Transverse colon (tissue), 4 donors: ENCODE measurements at places on chromosomes 7 and 10. TPM values are rescaled to one million over a fixed set of nuclear protein-coding genes. Genes with fewer than 3 reads are reported as not detected.

DNA sequence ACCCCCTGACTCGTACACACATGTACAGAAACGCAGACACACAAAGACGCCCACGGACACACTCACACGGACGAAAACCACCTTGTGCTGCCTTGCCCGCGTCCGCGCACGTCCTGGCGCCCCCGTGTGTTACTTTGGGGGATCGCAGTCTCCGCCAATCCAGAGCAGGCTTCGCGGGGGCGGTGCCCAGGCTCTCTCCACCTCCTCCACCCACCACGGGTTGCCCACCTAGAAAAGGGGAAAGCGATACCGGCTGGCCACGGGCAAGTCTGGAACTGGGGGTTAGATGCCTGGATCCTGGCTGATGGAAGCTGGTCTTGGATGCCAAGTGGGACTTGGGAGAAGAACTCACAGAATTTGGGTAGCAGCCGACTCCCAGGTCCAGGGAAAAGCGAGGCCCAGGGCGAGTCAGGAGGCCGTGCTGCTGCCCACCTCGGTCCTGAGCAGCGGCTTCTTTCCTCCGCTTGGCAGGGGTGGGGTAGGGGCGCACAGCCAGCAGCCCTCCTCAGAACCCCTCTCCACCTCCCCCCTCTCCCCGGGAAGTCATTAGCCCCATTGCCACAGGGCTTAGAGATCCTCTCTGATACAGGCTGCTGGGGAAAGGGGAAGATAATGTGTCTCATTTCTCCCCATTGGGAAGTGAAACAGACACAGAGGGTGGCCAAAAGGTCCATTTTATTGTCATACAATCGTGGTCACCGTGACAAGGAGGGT, 4.6 kb upstream of the VGF start:
- peak; percentile 79 for DNase-seq
- H3K27ac ChIP-seq, result no peak overlapping the region
- peaks cover 98% of the 10 kb centered on the region for H3K27me3 ChIP-seq

- peak overlapping the region; percentile 71 for H3K27ac ChIP-seq
- H3K36me3 ChIP-seq, result no peaks in the 10 kb centered on the region
- no peaks in the 10 kb centered on the region for H3K27me3 ChIP-seq
- peaks cover 40% of the 10 kb centered on the region for H3K4me1 ChIP-seq
- H3K4me3 ChIP-seq, result no peak overlapping the region
- DNase-seq, result no peak
Observed at GRCh38 chr10:4281190-4281825, 496.3 kb upstream of the KLF6 start.

The HOXA7 gene
- total RNA-seq, result 15.6 TPM

The SEMA4G gene
- 133 TPM for total RNA-seq

The EPDR1 gene
- 33.5 TPM for total RNA-seq

DNA sequence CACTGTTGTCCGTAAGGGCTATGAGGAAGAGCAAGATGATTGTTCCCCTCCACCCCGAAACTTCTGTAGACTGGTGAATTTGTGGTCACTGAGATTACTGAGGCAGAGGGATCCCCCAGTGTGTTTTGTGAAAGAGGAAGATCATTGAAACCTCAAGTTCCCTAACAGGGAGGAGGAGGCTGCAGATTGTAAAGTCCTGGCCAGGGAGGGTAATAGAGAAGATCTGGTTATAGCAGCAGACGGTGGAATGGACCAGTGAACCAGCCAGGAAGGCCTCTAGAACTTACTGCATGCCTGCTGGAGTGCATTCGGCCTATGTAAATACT, 31.1 kb downstream of the LMTK2 start:
- no peaks in the 10 kb centered on the region for H3K27me3 ChIP-seq
- no peak overlapping the region for H3K27ac ChIP-seq
- H3K4me3 ChIP-seq, result no peak overlapping the region
- DNase-seq, result no peak
- peaks cover 14% of the 10 kb centered on the region for H3K4me1 ChIP-seq
- H3K36me3 ChIP-seq, result no peaks in the 10 kb centered on the region

DNA sequence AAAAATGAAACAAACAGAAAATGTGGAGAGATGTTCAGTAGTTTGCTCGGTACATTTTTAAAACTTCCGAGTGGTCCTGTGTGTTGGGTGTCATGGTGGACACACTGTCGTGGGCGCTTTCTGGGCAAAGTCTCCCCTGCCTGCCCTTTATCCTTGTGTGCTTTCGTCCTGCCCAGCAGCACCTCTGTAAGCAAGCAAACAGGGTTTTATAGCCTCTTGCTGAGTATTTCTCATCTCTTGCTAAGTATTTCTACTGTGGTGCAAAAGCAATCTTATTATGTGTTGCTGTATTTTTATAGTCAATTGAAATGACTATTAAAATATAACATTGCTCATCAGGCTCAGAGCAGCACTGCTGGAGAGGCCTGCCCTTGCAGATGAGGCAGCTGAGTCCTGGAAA, 48.7 kb downstream of the DOCK1 start:
- H3K27me3 ChIP-seq, result no peaks in the 10 kb centered on the region
- DNase-seq, result no peak
- H3K4me1 ChIP-seq, result no peaks in the 10 kb centered on the region
- no peak overlapping the region for H3K4me3 ChIP-seq
- no peaks in the 10 kb centered on the region for H3K36me3 ChIP-seq
- no peak overlapping the region for H3K27ac ChIP-seq

DNA sequence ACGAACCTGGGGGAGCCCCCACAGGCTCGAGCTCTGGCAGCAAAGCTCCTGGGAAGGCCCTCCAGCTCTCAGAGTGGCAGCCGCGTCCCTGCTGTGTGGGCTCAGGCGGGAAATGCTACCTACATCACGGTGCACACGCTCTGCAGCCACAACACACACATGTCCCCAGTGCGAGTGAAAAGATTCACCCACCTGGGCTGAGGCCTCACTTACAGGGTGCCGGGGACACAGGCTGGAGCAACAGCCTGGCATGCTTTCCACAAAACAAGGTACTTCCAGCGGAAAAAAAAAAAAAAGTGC, 410.4 kb upstream of the FOXK1 start:
- no peak for DNase-seq
- no peak overlapping the region for H3K27ac ChIP-seq
- no peaks in the 10 kb centered on the region for H3K27me3 ChIP-seq
- H3K4me3 ChIP-seq, result no peak overlapping the region

DNA sequence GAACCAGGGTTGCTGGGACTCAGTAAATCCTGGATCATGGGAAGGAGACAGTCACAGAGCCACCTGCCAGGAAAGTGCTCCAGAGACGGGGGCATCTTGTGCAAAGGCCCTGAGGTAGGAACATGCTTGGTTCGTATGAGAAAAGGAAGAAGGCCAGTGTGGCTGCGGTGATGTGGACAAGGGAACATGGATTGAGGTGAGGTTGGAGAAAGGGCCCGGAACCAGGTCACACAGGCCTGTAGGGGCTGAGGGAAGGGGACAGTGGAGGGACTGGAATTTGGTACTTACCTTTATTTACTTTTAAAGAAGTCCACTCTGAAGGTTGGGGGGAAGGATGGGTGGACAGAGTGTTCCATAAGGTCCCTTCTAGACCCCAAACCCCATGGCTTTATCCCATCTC, 32.9 kb upstream of the CXCL12 start:
- no peaks in the 10 kb centered on the region for H3K36me3 ChIP-seq
- no peak overlapping the region for H3K27ac ChIP-seq
- H3K4me1 ChIP-seq, result peaks cover 3% of the 10 kb centered on the region
- H3K27me3 ChIP-seq, result no peaks in the 10 kb centered on the region
- H3K4me3 ChIP-seq, result no peak overlapping the region

GRCh38 chr10:11437391-11438142, 173.9 kb downstream of the USP6NL start:
- no peak overlapping the region for H3K27ac ChIP-seq
- H3K4me1 ChIP-seq, result no peaks in the 10 kb centered on the region
- no peaks in the 10 kb centered on the region for H3K27me3 ChIP-seq
- H3K36me3 ChIP-seq, result no peaks in the 10 kb centered on the region

The KCP gene
- total RNA-seq, result 0.75 TPM

The CYP2C19 gene
- total RNA-seq, result 9.7 TPM

- H3K27me3 ChIP-seq, result no peaks in the 10 kb centered on the region
- no peaks in the 10 kb centered on the region for H3K36me3 ChIP-seq
- H3K4me3 ChIP-seq, result no peak overlapping the region
- no peak for DNase-seq
- no peak overlapping the region for H3K27ac ChIP-seq
Observed at GRCh38 chr10:60604342-60604741, 173.9 kb upstream of the CDK1 start.

The WNT16 gene
- not detected for total RNA-seq

The TES gene
- total RNA-seq, result 115 TPM

GRCh38 chr7:140275069-140275965, 98.5 kb upstream of the KDM7A start:
- no peaks in the 10 kb centered on the region for H3K36me3 ChIP-seq
- H3K27me3 ChIP-seq, result no peaks in the 10 kb centered on the region
- no peak overlapping the region for H3K4me3 ChIP-seq
- no peak overlapping the region for H3K27ac ChIP-seq
- no peaks in the 10 kb centered on the region for H3K4me1 ChIP-seq

The ZCCHC24 gene
- 19.7 TPM for total RNA-seq

GRCh38 chr7:123615344-123615743, 13.7 kb downstream of the ASB15 start:
- no peak overlapping the region for H3K27ac ChIP-seq
- DNase-seq, result no peak
- H3K36me3 ChIP-seq, result no peaks in the 10 kb centered on the region

DNA sequence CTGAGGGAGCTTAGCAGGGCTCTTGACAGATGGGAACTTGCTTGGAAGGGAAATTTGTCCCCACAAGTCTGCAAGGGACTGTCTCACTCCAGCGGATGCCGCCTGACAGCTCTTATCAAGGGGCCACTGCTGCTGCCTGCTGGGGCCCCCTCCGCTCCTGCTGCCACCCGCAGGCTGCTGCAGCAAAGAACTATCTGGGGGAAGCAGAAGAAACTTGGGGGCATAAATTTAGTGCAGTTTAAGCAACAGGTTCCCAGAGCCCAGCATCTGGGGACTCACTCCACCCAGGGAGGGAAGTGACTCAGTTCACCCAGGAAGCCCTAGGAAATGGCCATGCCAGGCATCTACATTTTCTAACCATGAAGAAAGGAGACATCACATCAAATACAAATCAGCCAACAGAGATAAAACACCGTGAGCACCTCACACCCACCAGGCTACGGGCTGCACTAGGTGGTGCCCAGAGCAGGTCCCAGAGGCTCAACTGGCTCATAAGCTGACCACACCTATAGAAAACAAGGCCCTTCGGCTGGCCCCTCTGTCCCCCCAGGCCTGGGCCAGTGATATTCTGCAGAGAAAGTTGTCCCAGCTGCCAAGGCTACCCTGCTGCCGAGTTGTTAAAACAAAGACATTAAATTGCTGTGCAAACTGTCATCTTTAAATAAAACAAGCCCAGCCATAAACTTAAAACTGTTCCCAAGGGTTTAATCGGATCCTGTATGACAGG, 3.7 kb downstream of the RGS10 start:
- no peak for DNase-seq
- no peaks in the 10 kb centered on the region for H3K27me3 ChIP-seq
- H3K36me3 ChIP-seq, result no peaks in the 10 kb centered on the region
- peak overlapping the region; percentile 93 for H3K27ac ChIP-seq
- peaks cover 28% of the 10 kb centered on the region for H3K4me1 ChIP-seq
- H3K4me3 ChIP-seq, result no peak overlapping the region

DNA sequence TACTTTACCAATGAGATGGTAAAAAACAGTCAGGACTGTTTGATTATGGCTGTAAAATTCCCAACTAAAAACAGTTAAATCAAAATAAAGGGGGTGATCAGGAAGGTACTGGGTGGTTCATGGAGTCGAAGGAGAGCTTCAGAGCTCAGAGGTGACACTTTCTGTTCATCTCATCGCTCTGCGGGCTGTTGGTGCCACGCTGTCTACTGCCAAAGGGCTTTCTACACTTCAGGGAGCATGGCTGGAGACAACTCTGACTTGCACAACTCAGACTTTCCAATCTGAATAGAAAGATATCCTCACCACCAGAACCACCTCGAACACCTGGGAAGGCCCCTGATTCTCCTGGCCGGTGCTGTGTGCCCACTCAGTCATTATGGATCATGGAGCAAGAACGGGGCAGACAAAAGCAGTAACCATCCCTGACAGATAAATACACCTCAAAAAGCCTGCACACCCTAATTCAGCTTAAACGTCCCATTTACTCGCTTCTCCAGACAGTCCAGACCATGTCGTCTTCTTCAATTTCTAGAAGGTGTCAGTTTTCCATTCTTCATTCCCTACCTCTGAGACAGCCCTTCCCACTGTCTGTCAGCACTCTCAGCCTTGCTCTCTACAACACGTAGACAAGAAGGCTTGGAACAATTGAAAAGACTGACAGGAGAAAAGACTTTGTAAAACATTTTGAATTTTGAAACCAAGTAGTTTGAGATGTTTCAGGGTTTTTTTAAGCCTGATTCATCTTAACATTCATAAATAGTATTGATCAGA, 348.7 kb upstream of the NFE2L3 start:
- H3K4me1 ChIP-seq, result peaks cover 3% of the 10 kb centered on the region
- DNase-seq, result no peak
- H3K27me3 ChIP-seq, result no peaks in the 10 kb centered on the region
- H3K36me3 ChIP-seq, result no peaks in the 10 kb centered on the region
- H3K27ac ChIP-seq, result peak overlapping the region; percentile 59

The KCNH2 gene
- 16.2 TPM for total RNA-seq

The AKR1C1 gene
- 3.0 TPM for total RNA-seq

GRCh38 chr10:14562218-14563075, 212.2 kb downstream of the FAM107B start:
- H3K4me3 ChIP-seq, result no peak overlapping the region
- peak overlapping the region; percentile 18 for H3K27ac ChIP-seq
- no peaks in the 10 kb centered on the region for H3K36me3 ChIP-seq
- DNase-seq, result no peak

GRCh38 chr10:124939290-124939689, 2.6 kb upstream of the ZRANB1 start:
- no peaks in the 10 kb centered on the region for H3K27me3 ChIP-seq
- H3K27ac ChIP-seq, result no peak overlapping the region
- no peaks in the 10 kb centered on the region for H3K36me3 ChIP-seq
- no peak for DNase-seq
- peaks cover 25% of the 10 kb centered on the region for H3K4me1 ChIP-seq
- no peak overlapping the region for H3K4me3 ChIP-seq

The CALY gene
- total RNA-seq, result 1.3 TPM

DNA sequence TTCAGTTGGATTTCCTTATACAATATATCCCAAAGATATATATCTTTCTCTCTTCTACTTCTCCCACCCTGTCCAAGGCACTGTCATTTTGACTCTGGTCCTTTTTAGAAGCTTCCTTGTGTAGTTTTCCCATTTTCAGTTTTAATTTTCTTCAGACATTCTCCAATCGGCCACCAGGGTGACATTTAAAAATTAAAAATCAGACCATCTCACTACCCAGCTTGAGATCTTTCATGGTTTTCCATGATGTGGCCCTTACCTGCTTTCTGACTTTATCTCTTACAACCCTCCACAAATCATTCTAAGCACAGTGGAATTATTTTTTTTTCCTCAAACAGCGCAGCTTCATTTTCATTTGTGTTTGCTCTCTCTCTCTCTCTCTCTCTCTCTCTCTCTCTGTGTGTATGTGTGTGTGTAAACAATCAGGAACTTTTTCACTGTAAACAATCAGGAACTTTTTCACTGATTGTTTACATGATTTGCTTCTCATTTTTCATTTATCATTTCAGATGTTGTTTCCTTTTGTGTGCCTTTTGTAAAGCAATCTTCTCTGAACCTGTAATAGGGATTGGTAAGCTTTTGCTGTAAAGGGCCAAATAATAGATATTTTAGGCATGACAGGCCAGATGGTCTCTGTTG, 348.9 kb downstream of the ATRNL1 start:
- no peaks in the 10 kb centered on the region for H3K36me3 ChIP-seq
- DNase-seq, result no peak
- H3K4me1 ChIP-seq, result no peaks in the 10 kb centered on the region
- no peak overlapping the region for H3K27ac ChIP-seq
- no peaks in the 10 kb centered on the region for H3K27me3 ChIP-seq

- H3K27me3 ChIP-seq, result no peaks in the 10 kb centered on the region
- no peak for DNase-seq
- no peaks in the 10 kb centered on the region for H3K36me3 ChIP-seq
- no peak overlapping the region for H3K27ac ChIP-seq
- no peak overlapping the region for H3K4me3 ChIP-seq
Observed at GRCh38 chr7:39341083-39341482, 225.1 kb upstream of the YAE1 start.
